ENCODE measurements at places on chromosomes 5 and 9.

DNA sequence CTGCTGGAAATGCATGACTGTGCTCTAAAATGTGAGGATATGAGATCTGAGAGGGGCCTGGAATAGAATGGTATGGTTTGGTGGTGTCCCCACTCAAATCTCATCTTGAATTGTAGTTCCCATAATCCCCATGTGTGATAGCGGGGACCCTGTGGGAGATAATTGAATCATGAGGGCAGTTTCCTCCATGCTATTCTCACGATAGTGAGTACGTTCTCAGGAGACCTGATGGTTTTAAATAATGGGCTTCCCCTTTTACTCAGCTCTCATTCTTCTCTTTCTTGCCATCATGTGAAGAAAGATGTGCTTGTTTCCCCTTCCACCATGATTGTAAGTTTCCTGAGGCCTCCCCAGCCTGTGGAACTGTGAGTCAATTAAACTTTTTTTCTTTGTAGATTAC lies 133.6 kb upstream of the ADAMTS16 start:
- no peak for DNase-seq

- DNase-seq, result peak; percentile 6
Measured at GRCh38 chr5:163407034-163407655, 30.2 kb upstream of the CCNG1 start.

GRCh38 chr5:120682851-120683250 lies 218.8 kb downstream of the PRR16 start:
- DNase-seq, result peak; percentile 9

DNA sequence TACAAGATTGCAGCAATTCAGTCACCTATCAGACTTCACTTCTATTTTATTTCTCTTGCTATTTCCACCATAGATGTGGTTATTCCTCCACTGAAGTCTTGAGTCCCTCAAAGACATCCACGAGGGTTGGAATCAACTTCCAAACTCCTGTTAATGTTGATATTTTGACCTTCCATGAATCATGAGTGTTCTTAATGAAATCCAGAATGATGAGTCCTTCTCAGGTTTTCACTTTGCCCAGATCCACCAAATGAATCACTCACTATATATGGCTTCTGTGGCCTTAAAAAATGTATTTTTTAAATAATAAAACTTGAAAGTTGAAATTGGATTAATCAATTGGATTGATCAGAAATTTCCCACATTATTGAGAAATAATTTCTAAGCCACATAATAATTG lies 1821.0 kb downstream of the EFNA5 start:
- peak; percentile 9 for DNase-seq

GRCh38 chr5:150263801-150264621 lies 25.6 kb downstream of the CAMK2A start:
- peak; percentile 87 for DNase-seq

GRCh38 chr5:166795756-166796155 lies 1495.7 kb upstream of the WWC1 start:
- no peak for DNase-seq

DNA sequence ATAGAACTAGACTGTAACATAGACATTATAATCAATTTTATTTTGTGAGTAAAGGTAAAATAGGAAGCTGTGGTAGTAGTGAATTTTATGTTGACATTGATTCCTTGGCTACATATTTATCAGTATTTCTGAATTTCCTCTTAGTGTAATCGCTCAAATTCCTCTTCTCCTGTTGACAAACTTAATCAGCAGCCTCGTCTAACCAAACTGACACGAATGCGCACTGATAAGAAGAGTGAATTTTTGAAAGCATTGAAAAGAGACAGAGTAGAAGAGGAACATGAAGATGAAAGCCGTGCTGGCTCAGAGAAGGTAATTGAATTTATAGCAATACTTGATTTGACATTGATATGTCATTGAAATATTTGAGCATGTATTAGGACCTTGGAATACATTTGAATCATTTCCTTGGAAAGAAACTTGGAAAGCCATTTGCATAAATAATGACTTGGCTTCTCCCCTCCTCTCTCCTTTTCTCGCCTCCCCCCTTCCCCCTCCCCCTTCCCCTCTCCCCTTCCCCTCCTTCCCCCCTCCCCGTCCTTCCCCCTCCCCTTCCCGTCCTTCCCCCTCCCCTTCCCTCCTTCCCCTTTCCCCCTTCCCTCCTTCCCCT lies 75.5 kb downstream of the GPBP1 start:
- DNase-seq, result no peak

DNA sequence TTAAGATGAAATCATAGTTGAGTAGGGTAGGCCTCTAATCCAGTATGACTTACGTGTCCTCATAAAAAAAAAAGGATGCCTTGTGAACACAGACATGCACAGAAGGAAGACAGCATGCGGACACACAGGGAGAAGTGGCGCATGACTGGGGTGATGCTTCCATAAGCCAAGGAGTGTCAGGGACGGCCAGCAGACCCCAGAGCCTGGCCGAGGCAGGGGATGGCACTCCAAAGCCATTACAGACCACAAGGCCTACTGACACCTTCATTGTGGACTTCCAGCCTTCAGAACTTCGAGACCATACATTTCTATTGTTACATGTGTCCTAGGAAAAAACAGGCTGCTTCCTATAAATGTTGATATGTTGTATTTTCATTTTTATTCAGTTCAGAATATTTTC lies 19.9 kb downstream of the EHMT1 start:
- DNase-seq, result no peak

GRCh38 chr5:32827981-32828380 lies 116.9 kb downstream of the NPR3 start:
- DNase-seq, result no peak

DNA sequence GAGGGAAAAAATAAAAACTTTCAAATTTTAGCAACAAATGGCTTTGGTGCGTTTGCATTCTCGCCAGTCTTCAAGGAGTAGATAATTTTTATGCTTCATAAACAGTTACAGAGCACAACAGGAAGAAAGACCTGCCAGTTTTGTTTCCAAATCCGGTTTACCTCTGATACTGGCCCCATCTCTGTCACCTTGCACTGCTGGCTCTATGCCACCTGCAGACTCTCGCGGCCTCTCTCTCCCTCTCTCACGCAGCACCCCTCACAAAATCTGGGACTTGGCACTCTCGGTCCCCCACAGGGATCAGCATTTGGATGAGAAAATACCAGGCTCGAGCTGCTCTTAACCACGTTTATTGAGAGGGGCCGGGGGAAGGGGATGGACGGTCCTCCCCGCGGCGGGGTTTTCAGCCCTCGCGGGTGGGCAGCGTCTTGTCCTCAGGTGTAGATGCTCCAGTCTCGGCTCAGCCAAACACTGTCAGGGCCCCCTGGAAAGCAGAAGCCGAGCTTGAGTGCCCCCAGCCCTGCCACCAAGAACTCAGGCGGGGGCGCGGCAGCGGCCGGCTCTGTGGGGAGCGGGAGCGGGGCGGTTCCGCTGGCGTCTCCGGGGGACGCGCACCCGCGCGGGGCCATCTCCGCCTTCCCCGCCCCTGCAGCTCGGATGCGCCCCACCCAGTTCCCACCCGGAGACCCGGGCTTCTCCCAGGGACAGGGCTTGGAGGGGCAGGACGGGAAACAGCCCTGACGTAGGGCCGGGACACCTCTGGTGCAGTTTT lies 1.3 kb downstream of the SCGB3A1 start:
- peak; percentile 5 for DNase-seq

DNA sequence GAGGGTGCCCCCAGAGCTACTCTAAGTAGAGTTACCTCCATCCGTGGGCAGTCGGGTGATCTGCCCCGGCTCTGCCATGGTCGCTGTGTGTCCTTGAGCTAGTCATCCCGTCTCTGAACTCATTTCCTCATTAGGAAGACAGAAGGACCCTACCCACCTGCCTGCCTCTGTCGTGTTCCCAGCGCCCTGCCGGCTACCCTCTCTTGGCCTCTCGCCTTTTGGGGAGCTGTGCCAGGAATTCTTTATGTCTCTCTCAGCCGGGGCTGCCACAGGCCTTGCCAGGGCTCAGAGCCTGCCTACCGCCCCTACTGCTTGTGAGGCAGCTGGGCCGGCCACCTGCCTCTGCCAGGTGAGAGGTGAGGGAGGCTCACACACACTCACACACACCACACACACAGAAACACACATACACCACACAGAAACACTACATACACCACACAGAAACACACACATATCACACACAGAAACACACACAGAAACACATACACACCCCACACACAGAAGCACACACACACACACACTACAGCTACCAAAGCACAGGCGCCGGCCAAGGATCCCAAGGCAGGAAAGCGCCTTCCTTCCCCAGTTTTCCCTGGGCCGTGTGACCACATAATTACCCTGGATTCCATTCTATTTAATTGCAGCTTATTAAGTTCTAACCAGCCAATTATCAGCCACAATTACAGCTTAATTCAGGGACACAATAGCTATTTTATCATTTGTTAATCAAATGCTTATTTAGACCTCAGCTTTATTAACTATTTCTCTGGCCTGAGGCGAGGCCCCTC lies 41.7 kb downstream of the UNC5A start:
- DNase-seq, result no peak

- DNase-seq, result no peak
Measured at GRCh38 chr5:151620461-151620840, 29.3 kb upstream of the FAT2 start.

DNA sequence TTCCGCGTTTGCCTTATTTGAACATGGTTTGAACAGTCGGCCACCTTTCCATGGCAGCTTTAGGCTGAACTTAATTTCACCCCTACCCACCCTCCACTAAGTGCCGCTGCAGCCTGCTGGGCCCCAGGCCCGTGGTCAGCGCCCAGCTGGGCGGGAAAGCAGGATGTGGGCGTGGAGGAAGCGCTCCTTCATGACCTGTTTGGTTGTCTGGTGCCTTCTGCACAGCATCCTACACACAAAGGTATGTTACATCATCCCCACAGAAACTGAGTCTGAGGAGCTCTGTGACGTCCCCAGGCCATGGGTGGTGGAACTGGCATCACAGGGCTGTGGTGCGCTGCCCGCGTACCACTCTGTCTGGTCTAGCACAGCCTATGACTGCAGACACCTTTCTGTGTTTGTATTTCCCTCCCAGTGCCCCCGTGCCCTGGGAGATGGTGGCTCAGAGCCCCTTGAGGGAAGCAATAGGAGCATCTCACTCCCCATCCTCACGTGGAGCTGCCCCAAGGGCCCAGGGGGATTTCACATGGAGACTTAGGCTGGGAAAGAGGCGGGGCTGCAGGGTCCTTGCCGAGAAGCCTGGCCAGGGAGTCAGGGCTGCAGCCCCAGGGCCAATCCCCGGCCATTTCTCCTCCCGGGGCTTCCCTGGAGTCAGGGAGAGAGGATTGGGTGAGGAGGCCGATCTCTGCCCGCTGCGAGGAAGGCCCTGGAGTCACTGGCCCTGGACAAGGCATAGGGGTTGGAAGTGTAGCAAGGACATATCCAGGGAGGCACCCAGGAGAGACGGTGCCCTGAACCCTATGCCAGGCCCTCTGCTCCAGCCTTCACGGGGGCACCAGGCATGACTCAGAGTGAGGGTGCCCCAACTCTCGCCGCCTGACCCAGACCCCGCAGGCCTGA lies 37.5 kb upstream of the SUSD3 start:
- no peak for DNase-seq

DNA sequence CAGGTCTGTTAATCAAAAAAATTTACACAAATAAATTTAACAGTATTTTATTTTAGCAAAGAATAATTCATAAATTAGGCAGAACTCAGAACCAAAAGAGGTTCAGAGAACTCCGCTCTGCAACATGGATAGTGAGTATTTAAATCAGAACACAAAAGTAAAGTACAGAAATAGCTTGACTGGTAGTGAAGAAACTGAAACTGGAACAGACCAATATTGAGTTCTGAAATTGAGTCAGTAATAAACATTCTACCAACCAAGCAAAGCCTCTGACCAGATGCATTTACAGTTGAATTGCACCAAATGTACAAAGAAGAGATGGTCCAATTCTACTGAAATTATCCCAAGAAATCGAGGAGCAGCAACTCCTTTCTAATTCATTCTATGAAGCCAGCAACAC lies 1542.8 kb downstream of the EFNA5 start:
- no peak for DNase-seq

DNA sequence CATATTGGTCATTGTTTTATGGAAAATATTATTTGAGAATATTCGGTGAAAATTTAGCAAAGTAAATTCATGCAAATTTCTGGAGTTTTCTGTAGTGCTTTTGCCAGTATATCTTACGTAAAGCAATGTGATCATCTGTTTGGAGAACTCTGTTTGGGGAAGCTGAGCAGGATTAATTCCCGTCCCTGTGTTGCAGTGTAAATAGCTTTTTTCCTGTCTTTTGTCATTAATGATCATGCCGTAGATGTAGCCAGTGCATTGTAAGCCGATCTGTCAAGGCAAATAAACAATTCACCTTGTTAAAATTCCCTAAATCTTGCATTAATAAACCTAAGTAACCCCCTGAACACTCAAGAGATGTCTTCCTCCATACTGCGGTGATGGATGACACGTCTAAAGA lies 39.2 kb downstream of the PPIC start:
- DNase-seq, result no peak

- no peak for DNase-seq
Measured at GRCh38 chr5:82217917-82218316, 60.2 kb downstream of the RPS23 start.

DNA sequence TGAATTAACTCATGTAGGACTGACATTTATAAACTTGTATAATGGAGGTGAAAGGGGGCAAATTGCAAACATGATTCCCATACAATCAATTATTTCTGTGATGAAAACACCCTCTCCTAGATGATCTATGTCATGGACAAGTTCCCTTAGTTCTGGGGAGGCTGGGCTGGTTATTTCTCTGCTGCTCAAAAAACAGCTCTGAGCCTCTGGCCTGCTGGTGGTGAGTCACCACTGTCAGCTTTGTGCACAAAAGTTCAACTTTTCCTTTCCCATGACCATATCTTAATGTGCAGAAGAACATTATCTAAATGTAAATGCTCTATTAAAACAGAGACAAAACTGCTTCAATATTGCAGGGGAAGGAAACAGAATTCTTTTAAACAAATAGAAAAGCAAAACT lies 85.0 kb downstream of the HMHB1 start:
- peak; percentile 37 for DNase-seq

DNA sequence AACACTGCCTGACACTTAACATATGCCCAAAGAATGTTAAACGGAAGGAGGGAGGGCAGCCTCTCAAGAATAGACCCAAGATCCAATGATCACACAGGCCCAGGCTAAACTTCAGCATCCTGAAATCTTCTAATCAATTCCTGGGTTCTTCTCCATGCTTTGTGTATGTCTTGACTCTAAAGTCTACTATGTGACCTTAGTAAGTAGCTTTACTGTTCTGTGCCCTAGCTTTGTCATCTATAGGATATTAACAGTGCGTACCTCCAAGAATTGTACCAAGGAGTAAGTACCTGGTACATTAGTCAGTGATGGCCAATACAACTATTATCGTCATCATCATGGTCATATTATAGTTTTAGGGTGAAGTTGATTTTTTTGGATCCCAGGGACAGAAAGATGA lies 96.6 kb downstream of the SGCD start:
- no peak for DNase-seq

- DNase-seq, result peak; percentile 77
Measured at GRCh38 chr9:84668196-84669012, 1.1 kb upstream of the NTRK2 start.

DNA sequence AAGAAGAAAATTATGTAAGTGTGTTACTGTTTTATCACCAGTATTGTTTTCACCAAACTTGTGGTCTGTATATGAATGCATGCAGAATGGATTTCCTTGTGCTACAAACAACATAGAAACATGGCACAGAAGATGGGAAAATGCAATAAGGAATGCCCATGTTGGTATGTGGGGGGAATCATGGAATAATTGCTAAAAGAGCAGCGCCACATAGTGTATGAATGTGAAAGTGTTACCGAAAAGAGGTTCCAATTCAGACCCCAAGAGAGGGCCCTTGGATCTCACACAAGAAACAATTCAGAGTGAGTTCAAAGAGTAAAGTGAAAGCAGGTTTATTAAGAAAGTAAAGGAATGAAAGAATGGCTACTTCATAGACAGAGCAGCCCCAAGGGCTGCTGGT lies 26.4 kb upstream of the TYRP1 start:
- DNase-seq, result no peak

GRCh38 chr9:6656614-6657300 lies 11.2 kb upstream of the GLDC start:
- no peak for DNase-seq

All from AG08396 (cell line).